ENCODE measurements at places on chromosomes 5 and 9. TPM values are rescaled to one million over a fixed set of nuclear protein-coding genes. Genes with fewer than 3 reads are reported as not detected.

The MCTP1 gene
- 3.2 TPM for total RNA-seq

The CTSV gene
- 110 TPM for total RNA-seq

The OLFML2A gene
- total RNA-seq: 1.1 TPM

GRCh38 chr9:121478816-121479676, 20.6 kb downstream of the GGTA1 start:
- DNase-seq: no peak

GRCh38 chr9:37061768-37062167, 27.7 kb upstream of the PAX5 start:
- DNase-seq: no peak

- DNase-seq: no peak
These were observed 544.5 kb downstream of the CSNK1G3 start for GRCh38 chr5:124056326-124056990.

GRCh38 chr5:41797662-41798061, 72.6 kb downstream of the OXCT1 start:
- no peak for DNase-seq

- DNase-seq: no peak
These were observed 233.8 kb downstream of the HSPA4 start for GRCh38 chr5:133285583-133286021.

DNA sequence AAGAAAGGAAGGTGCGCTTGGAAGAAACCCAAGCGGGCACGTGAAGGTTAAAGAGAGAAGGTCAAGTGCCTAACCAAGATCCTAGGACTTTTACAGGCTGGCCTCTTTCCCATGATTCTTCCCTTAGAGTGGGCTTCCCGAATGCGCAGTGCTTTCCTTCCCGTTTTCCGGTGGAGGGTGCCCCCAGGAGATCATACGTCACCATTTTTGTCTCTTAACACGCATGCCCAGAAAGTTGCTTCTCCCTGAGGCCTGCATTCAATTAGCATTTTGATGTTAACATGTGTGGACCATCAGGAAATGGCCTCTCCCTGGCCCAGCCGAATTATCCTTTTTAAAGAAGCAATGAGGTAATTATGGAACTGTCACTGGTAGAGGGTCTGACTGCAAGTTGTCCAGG, 1.9 kb upstream of the RUSC2 start:
- peak; percentile 18 for DNase-seq

DNA sequence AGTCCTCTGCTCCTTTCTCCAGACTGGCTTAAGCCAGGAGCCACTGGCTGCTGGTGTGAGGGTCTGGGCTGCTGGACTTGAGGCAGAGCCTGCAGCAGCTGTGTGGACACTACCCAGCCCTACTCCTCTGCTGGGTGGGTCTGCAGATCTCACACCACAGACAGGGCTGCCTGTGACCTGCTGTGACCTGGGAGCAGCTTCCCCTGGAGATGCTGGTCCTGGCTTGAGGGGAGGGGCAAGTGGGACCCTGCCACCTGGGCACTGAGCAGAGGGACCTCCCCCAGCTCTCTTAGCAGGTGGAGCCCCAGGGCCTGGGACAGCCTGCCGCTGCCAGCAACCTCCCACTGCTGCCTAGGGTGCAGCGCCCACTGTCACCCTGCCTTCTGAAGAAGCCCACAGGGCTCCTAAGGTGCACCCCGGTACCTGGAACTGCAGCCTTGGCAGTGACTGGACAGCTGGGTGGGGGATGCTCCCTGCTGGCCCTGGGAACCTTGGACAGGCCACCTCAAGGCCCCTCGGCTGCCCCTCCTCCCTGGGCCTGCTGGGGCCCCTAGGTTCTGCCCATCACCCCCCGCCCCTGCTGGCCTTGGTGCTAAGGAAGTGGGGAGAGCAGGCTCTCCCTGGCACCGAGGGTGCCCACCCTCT, 9.1 kb downstream of the CACFD1 start:
- DNase-seq: no peak

GRCh38 chr5:172114875-172115422, 73.1 kb downstream of the STK10 start:
- no peak for DNase-seq

- no peak for DNase-seq
These were observed 319.0 kb downstream of the EBF1 start for GRCh38 chr5:158780656-158781237.

GRCh38 chr5:41508186-41508585, 2.2 kb downstream of the PLCXD3 start:
- DNase-seq: no peak

- no peak for DNase-seq
These were observed 942 bp upstream of the NRG2 start for GRCh38 chr5:140044041-140044440.

DNA sequence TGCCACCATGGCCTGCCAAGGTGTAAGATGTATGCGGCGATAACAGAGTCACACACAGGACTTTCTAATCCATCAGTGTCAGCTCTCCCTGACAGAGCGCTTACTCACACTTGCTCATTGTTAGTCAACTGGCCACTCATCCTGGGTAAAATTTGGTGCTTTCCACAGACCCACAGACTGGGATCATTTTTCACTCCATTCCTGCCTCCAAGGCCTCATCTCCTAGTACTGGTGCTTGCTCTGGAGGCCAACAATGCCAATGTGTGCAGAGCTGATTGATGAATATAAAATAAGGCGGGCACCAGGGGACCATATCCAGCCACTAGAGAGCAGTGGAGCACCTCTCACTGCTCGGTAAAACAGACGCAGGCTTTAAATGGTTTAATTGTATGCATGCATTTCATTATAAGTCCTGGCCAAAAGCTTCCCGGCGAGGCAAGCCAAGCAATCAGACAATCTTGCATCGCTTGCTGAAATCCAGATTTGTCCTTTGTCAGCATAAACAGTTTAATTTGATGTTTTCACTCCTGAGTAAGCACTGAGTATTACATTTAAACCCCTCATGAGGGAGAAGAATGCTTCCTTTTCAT, 22.3 kb downstream of the PSMB7 start:
- no peak for DNase-seq

DNA sequence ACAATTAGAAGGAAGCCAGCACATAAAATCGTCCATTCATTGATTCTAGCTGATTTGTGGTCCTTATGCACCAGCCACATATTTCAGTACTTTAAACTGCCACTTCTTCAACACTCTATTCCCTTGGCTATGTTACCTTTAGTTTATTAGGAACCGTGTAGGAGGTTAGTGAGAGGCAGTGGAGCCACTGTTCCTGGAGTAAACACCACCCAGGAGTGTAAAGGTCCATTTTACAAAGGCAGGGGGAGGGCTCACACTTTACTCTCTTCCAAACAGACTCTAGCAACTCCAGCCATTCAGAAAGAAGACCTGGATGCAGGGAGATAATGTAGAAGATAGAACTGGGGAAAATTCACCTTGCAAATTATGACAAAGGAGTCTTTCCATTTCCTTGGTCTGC, 170.2 kb upstream of the RPS23 start:
- no peak for DNase-seq
